GM19239 (cell line): ENCODE measurements at places on chromosomes 13 and 19.

DNA sequence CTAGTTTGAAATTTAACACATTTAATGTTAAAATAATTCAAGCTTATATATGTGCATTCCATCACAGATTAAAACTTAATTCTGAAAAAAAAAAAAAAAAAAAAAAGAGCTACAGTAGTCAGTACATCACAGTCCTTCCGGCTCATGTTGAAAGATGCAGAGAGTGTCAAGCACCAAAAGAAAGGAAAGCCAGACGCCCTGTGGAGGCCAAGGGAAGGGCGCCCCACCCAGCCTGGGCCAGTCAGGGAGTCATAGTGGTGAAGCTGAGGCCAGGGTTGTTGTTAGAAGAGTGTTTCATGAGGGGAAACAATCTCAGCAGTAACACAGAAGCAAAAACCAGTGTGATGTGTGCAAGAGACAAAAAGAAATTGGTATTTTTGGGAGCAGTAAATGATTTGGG lies 375.3 kb downstream of the MTUS2 start:
- DNase-seq, result no peak

DNA sequence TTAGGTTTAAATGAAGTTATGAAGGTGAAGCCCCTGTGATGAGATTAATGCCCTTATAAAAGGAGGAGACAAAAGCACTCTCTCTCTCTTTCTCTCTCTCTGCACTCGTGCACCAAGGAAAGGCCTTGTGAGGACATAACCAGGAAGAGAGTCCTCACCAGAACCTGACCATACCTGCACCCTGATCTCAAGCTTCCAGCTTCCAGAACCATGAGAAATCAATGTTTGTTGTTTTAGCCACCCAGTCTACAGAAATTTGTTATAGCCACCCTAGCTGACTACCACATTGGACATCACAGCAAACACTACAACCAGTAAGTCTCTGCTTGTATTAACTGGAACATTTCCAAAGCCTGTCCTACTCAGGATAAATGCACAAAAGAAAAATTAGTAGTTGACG lies 34.7 kb upstream of the WDFY2 start:
- no peak for DNase-seq

- DNase-seq, result no peak
Observed at GRCh38 chr13:51027644-51028043, 83.4 kb downstream of the C13orf42 start.

- DNase-seq, result no peak
Observed at GRCh38 chr19:41325640-41325946, 15.6 kb downstream of the CCDC97 start.

GRCh38 chr19:49938662-49939061 lies 9.4 kb upstream of the NUP62 start:
- no peak for DNase-seq

DNA sequence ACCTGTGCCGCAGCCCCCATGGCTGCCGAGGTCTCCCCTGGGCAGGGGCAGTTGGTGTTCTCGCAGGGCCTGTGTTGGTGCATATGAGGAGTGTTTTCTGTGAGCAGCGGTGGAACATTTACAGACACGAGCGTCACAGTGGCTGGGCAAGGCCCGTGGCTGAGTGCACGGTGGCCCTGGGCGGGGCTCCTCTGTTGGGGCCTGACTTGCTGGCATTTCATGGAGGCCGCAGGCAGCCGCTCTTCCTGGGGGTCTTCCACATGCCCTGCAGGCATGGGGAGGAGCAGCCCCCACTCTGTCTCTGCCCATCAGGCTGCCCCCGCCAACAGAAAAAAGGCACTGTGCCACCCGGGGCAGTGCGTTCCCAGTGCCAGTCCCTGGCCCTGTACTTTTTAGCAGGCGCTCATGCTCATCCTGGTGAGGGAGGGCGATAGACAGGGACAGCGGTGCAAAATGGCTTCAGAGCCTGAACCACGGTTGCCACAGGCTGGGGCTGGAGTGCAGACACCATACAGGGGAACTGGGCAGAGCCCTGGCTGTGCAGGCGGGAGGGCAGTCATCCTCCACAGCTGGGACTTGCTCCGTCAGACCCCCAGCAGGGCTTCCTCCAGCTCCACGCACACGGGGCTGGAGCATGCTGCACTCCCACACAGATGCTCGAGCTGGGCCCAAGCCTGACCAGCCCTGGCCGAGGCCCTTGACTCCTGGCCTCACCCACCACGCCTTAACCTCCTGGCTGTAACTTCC lies 23.5 kb downstream of the TFDP1 start:
- no peak for DNase-seq

DNA sequence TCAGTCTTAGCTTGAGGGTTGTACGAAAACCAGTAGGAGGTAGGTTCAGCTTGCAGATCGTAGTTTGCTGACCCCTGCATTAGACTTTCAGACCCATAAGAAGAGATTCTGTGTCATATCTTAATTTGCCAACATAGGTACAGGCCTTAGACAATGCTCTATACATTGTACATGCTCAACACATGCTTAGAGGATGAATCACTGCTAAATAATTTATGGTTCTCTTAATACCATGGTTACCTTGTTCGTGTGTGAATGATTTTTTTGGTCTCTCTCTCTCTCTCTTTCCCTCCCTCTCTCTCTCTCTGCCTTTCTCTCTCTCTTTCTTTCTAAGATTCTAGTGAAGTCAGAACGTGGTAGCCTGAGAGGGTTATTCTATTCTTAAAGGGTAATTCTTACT lies 112.2 kb downstream of the FGF14 start:
- DNase-seq, result no peak

- no peak for DNase-seq
Observed at GRCh38 chr19:2610637-2611482, 91.6 kb downstream of the GNG7 start.

DNA sequence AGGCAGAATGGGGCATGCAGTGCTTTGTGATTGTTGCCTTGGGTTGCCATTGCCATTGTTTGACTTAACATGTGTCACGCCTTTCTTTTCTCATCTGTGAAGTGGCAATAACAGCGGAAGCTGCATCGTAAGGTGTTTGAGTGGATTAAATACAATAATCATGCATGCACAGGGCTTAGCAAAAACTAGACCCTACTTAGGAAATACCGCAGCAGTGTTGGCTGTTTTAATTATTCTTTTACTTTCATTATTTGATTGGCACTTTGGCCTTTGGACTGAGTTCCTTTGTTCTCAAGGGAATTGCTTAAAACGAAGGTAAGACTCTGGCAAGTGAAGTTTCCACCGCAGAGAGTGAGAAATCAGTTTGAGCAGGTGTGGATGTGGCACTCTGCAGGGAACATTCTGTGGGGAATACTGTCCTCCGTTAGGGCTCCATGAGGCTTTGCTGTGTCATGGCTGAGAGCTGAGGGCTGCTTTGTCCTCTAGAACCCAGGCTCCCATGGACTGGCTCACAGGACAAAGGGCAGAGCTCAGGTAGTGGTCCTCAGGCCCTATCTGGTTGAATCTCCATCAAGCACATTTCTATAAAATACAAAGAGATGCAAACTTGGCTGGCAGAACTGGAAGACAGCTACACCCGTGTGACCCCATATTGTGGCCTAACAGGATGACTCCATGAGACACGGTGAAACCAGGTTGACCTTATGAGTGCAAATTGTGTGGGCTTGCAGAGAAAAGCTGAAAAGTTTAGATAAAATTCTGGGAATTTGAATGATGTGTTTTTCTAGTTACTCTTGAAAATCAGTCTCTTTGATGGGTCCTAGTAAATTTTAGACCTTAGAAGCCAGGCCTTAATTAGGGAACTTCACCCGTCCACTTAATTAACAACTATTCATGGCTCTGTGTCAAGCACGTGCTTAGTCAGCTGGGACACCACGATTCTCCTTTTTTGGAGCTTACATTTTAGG lies 407.2 kb downstream of the KCNRG start:
- no peak for DNase-seq

- no peak for DNase-seq
Observed at GRCh38 chr13:84445776-84446175, 563.5 kb upstream of the SLITRK1 start.
